ENCODE measurements at places on chromosomes 3 and 15.

DNA sequence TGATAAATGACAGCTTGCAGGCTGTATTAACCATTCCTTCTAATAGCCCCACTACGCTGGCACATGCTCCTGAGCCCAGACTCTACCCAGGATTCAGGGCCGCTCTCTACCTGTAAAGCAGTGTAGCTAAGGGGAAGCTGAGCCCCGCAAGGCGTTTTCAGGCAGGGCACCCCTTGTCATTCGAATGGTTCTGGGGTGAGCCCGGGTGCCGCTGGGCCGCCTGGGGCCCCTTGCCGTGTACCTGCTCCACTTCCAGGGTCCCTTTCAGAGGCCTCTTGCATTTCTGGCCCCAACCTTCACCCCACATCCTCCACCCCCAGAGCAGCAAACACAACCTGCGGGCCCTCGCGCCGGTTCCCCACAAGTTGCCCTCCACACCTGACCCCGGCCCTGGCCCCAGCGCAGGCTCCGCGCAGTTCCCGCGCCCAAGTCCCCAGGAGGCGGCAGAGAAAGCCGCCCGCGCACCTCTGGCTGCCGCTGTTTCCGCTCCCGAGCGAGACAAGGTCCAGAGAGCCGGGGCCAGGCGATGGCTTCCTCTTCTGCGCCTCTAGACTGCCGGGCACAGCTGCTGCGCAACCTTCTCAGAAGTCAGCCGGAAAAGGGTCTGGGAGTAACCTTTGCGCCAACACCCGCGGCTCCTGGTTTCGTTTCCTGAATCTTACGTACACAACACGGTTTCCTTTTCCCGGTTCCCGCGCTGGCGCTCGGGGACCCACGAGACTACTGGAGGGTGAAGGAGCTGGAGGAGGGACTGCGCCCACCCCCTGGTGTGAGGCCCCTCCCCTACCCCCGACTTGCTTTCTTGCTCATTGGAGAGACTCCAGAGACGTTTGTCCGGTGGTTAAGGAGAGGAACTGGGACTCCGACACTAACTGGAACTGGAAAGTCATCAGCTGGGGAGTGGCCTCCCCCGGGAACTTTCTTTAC lies at the start of gene PLSCR1:
Gene PLSCR1 (minus strand): TSS at position 606 of the 927 bp plus-strand sequence. CDS start 8,055 bp downstream, outside the sequence.
- DNase-seq = peak; percentile 81
- H3K4me1 ChIP-seq = peaks cover 70% of the 10 kb centered on the region
- peak within 1 kb of the TSS; percentile 88 for H3K27ac ChIP-seq
- H3K4me3 ChIP-seq = peak within 1 kb of the TSS; percentile 93
- H3K27me3 ChIP-seq = no peaks in the 10 kb centered on the region

GRCh38 chr15:84736375-84736774 lies 12.0 kb upstream of the ZNF592 start:
- H3K36me3 ChIP-seq = no peaks in the 10 kb centered on the region
- H3K4me1 ChIP-seq = peaks cover 35% of the 10 kb centered on the region
- no peak overlapping the region for H3K27ac ChIP-seq
- H3K4me3 ChIP-seq = no peak overlapping the region
- no peaks in the 10 kb centered on the region for H3K27me3 ChIP-seq

- H3K4me3 ChIP-seq = no peak overlapping the region
- DNase-seq = no peak
- peaks cover 7% of the 10 kb centered on the region for H3K4me1 ChIP-seq
- no peak overlapping the region for H3K27ac ChIP-seq
- no peaks in the 10 kb centered on the region for H3K36me3 ChIP-seq
Measured at GRCh38 chr15:68386587-68387288, 45.2 kb downstream of the ITGA11 start.

DNA sequence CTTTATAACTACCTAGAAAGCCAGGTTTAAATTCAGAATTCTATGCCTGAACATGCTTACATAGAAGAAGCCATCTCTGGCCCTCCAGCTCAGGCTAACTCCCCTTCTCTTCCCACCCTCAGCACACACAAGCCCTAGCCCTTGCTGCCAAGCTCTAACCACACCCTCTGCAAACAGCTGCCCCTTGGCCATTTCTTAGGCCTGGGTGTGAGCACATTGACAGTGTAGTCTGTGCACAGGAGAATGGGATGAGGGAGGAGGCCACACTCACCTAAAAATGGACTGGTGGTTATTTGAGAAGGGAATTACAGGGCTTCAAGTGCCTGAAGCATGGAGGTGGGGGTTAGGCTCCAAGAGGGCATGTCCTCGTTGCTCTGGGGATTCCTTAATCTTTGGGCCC lies 42.3 kb upstream of the SLC25A36 start:
- H3K27ac ChIP-seq = no peak overlapping the region
- no peak for DNase-seq
- no peaks in the 10 kb centered on the region for H3K4me1 ChIP-seq
- no peak overlapping the region for H3K4me3 ChIP-seq
- H3K27me3 ChIP-seq = no peaks in the 10 kb centered on the region
- H3K36me3 ChIP-seq = no peaks in the 10 kb centered on the region

- H3K4me3 ChIP-seq = no peak overlapping the region
- DNase-seq = no peak
- no peaks in the 10 kb centered on the region for H3K4me1 ChIP-seq
- H3K27ac ChIP-seq = no peak overlapping the region
Measured at GRCh38 chr3:14861446-14862302, 42.9 kb downstream of the FGD5 start.

GRCh38 chr15:31345606-31346366 lies 19.2 kb downstream of the KLF13 start:
- H3K36me3 ChIP-seq = peaks cover 3% of the 10 kb centered on the region
- no peak overlapping the region for H3K27ac ChIP-seq
- peaks cover 11% of the 10 kb centered on the region for H3K4me1 ChIP-seq
- DNase-seq = no peak
- H3K4me3 ChIP-seq = no peak overlapping the region

DNA sequence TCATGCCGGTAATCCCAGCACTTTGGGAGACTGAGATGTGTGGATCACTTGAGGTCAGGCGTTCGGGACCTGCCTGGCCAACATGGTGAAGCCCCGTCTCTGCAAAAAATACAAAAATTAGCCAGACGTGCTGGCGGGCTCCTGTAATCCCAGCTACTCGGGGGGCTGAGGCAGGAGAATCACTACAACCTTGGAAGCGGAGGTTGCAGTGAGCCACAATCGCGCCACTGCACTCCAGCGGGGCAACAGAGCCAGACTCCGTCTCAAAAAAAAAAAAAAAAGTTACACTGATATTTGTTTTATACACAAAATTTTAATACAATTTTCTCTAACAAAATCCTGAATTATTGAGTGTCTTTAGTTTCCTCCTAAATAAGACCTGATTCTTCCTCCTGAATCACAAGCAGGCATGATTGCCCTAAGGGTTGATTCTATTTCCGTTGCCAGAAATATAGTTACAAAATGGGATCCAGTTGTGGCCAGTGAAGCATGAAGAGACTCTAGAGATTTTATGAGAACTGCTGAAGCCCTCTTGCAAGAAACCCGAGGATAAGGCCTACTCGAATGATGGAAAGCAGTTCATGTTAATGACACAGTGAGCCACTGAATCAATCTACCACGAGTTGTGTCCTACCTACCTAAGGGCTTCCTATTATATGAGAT lies 9.6 kb upstream of the SMARCC1 start:
- peaks cover 21% of the 10 kb centered on the region for H3K4me1 ChIP-seq
- no peaks in the 10 kb centered on the region for H3K27me3 ChIP-seq
- no peak overlapping the region for H3K4me3 ChIP-seq
- no peaks in the 10 kb centered on the region for H3K36me3 ChIP-seq
